ENCODE measurements at places on chromosomes 7 and 10. TPM values are rescaled to one million over a fixed set of nuclear protein-coding genes. Genes with fewer than 3 reads are reported as not detected.

Gene AKR1E2
- 4.3 TPM for polyA plus RNA-seq

Gene MSMB
- not detected for polyA plus RNA-seq

Gene LIPN
- not detected for polyA plus RNA-seq

Gene ELFN1
- polyA plus RNA-seq: 28.4 TPM

Data from spinal cord (tissue), 10 donors.